CD4-positive, alpha-beta T cell treated with Interleukin-21 for 1 hour (primary cell): ENCODE measurements at places on chromosomes 7 and 10.

GRCh38 chr10:44854693-44855350 is 56.3 kb upstream of the TMEM72 start:
- no peak for DNase-seq

GRCh38 chr7:15317215-15317614 is 244.6 kb downstream of the AGMO start:
- DNase-seq, result no peak

DNA sequence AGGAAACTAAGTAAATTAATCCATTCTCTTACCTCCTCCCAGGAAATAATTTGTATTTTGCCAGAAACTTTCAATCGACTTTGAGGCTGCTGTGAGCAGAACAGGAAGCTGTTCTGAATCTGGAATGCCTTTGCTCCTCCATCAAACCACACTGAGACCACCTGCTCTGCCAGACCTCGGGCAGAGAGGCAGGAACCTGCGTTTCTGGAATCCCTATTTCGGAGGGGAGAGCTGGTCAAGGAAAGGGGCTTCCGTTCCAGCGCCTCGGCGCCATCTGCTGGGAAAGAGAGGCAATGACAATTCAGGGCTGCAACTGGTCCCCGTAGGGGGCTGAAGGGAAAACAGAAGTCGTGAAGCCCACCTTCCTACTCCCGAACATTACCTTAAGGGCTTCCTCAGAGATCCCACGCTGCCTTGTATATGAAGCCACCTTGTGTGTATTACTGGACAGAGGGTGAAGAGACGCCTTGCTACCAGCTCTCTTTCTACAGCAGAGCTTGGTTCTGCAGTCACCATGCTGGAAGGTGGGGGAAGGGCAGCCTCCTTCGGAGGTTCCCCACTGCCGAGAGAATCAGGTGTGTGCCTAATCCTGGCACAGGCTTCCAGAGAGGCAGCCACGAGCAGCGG is 31.2 kb downstream of the ZNF467 start:
- peak; percentile 59 for DNase-seq

- no peak for DNase-seq
Measured at GRCh38 chr7:16561943-16562342, 35.3 kb downstream of the LRRC72 start.

DNA sequence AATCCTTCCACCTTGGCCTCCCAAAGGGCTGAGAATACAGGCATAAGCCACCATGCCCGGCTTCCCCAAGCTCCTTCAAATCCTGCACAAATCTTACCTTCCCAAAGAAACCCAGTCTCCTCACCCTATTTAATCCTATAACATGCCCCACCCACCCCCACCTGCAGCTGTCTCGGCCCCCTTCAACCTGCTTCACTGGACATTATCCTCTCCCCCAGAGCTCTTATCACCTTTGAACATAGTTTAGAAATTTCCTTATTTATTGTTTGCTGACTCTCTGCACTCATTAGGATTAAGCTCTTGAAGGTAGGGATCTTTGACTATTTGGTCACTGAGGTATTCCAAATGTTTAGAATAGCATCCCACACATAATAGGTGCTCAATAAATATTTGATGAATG is 3.5 kb downstream of the ZNF467 start:
- DNase-seq, result no peak

- no peak for DNase-seq
Measured at GRCh38 chr10:96912405-96912804, 80.3 kb downstream of the LCOR start.

DNA sequence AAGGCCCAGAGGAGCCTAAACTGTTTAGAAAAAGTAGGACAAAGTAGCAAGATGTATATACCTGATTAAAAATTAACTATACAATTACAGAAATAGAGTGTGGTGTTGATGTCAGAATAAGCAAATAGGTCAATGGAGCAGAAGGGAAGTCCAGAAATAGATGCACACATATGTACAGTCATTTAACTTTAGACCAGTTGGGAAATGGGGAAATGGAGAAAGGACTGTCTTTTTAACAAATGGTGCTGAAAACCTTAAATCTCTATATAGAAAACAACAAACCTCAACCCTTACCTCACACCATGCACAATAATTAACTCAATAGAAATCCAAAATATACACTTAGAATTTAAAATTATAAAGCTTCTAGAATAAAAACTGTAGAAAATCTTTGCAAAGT is 72.2 kb downstream of the CH25H start:
- no peak for DNase-seq

GRCh38 chr10:96532523-96532922 is 18.8 kb upstream of the TLL2 start:
- no peak for DNase-seq

DNA sequence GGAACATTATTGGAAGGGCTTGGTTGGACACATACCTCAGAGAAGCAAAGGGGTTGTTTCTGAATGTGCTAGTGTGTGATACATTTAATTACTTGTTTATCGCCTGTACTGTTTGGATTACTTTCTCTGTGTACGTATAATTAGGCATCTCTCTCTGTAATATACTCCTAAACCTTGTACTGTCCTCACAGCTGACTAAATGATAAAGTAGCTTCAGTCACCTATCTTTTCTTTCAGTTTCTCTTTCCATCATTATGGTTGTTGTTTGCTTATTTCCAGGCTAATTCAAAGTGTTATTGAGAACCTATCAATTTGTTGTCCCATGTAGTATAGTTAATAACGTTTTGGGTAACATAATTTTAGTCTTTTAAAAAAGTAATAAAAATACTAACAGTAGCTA is 34.0 kb downstream of the MXI1 start:
- DNase-seq, result no peak

DNA sequence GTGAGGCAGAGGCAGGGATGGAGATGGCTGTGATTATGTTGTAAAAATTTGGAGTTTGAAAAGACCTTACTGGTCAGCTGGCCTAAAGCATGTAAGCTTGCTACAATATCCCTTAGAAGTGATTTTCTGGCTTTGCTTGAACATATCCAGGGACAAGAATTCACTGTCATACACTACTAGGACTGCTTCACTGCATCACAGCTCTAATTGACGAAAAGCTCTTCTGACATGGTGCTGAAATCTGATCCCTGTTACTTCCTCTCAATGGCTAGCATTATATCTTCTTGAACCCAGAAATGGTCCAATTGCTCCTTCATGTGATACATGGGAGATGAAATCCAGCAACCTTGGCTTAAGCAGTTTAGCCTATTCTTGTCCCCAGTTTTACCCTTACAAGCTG is 197.7 kb upstream of the HPS1 start:
- no peak for DNase-seq

DNA sequence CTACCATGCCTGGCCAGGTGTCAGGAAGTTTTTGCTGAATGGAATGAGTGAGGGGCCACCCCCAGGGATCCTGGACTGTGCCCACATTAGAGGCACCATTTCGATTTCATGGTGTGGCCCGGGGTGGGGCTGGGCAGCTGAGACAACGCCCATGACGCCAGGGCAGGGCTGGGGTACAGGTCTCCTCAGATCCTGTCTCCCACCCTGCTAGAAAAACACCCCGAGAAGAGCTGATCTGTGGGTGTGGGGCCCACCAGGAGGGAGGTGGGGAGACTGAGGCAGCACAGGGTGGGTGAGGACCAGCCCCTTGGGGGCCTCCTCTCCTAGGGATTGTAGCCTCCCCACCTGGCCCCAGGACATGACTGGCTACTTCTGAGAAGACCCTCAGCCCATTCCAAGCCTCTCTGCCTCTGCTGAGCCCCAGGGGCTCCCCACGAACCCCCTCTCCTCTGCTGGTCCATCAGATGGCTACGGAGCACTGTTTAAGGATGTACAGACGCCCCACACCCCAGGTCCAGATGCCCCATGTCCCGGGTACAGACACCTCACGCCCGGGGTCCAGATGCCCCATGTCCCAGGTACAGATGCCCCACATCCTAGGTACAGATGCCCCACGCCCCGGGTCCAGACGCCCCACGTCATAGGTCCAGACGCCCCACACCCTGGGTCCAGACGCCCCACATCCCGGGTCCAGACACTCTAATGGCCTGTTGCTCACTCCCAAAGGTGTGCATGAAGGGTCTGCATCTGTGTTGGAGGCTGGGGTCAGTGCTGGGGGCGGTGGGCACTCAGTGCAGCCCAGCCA is 99.4 kb downstream of the MICALL2 start:
- no peak for DNase-seq

DNA sequence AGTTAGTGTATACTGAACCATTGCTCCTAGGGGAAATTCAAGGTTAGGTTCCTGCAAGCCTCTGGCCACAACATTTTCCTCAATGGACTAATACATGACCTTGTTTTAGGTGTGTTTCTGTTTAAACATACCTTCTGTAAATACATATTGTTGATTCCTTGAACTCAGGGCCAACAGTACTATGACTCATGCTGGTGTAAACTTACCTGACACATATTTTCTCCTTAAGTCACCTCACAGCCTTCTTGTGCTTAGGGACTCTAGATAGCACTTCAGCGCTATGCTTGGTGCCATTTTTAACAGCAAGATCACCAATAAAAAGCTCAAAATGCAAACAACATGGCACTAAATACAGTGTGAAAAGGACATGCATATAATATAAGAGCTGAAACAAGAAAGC is 176.4 kb downstream of the TAX1BP1 start:
- no peak for DNase-seq

DNA sequence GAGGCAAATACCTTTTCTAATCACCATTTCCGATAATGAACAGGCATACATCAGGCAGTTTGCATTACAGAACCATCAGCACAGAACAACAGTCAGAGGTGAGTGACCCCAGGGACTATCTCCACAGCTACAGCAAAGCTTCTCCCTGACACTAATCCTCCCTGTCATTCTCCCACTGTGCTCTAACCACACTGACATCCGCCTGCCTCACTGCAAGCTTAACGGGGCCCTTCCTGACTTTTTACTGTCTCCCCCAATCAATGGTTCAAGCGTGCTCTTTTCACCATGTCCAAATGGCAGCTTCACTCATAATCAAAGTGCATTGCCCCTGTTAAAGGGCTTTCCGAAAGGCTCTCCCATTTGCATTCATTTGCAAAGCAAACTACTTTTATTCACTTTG is 196.3 kb downstream of the DNAJC1 start:
- no peak for DNase-seq

DNA sequence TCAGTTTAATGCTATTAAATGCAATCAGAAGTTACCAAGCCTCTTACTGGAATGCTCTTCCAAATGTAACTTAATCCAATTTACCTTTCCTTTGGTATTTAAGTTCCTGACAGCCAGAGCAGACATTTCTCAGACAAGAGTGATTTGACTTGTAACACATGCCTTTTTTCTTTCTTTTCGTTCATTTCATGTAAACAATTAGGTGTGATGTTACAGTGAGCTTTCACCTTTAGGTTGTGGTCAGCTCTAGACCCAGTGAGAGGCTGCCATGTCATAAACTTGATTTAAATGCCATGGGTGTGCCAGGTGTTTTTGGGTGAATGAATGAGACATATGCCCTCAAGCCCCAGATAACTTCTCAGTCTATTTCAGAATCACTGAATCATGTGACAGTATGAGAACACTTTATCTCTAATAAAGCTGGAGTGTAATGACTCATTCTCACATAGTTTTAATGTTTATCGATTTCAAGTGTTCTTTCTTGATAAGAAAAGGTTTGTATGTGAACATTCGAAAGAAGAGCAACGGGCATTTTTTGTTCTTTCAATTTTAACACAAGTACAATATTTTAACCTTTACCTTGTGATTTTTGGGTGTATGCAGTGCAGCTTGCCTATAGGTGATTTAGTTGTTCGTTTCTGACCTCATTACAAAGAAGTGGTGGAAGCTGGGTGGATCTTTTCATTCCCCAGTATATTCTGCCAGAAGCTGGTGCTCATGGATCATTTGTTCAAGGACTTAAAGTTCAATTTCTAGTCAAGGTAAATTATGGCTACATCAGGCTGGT is 61.5 kb downstream of the CHN2 start:
- DNase-seq, result no peak

- no peak for DNase-seq
Measured at GRCh38 chr10:29811751-29812427, 177.1 kb upstream of the SVIL start.

DNA sequence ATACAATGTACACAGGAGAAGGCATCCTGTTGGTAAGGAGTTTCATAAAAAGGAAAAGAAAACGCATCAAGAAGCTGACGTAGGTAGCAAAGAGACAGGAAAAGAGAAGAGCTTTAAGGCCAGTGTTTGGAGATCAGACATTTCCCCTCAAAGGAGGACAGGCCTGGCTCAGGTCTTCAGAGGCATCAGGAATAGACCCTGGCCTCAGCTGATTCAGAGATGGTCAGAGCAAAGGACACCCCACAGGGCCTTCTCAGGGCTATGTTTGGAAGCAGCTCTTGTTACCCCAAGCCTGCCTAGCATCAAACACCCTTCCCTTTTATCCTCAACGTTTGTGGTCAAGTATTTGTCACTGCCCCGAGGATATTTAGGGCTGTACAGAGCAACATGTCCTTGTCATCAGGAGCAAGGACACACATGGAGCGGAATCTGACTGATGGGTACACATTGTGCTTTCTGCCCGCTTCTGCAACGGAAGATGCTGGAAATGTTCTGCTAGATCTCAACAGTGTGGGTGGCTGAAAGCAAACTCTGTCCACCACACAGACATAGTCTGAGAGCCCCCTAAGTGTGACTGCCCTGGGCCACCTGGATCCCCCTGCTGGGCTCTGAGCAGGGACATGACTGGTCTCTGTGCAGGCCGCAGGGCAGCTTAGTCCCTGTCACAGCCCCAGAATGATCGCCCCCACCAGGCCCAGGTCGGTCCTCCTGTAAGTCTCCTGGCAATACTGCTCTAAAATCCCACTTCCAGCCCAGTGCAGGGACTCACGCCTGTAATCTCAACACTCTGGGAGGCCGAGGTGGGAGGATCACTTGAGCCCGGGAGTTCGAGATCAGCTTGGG is 1.0 kb upstream of the ZDHHC4 start:
- DNase-seq, result no peak

DNA sequence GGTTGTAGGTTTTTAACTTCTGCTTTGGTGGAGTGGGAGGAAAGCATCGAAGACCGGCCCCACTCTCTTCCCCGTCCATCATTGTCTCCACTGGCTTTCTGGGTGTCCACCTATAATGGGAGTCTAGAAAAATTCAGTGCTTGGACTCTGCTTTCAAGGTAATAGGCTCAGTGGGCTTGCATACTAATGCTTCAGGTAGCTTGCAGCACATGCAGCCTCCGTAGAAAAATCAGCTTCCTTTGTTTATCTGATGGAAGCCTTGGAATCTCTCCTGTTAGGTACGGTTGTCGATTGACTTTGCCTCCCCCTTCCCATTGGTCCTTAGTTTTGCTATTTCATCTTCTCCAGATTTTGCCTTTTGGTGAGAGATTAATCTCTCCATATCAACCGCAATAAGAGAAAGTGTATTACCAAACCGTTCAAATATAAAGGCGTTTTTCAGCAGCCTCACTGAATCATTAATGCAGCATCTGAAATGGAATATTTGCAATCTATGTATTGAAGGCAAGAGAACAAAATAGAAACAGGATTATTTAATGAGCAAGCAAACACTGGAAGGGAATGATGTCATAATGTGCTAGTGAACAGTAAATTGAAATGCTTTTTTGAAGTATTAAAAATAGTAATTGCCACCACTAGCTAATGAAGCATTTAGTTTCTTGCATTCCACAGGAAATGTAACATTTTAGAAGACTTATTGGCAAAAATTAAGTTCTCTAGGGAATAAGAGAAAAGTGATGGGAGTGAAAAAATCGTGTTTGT is 944 bp downstream of the AVL9 start:
- DNase-seq, result no peak
